Uterus (tissue), 4 donors: ENCODE measurements at places on chromosomes 16 and 17. TPM values are rescaled to one million over a fixed set of nuclear protein-coding genes. Genes with fewer than 3 reads are reported as not detected.

Gene MSLN
- total RNA-seq = 20.0 TPM

Gene PRKCA
- total RNA-seq = 12.6 TPM

Gene EFCAB5
- total RNA-seq = not detected

GRCh38 chr17:36674278-36674650 is 72.9 kb downstream of the MRM1 start:
- no peak overlapping the region for H3K27ac ChIP-seq
- DNase-seq = no peak
- no peaks in the 10 kb centered on the region for H3K27me3 ChIP-seq
- H3K4me1 ChIP-seq = no peaks in the 10 kb centered on the region

Gene ATP6V0D1
- total RNA-seq = 102 TPM
